AG09319 (cell line): ENCODE measurements at places on chromosomes 6 and 20.

DNA sequence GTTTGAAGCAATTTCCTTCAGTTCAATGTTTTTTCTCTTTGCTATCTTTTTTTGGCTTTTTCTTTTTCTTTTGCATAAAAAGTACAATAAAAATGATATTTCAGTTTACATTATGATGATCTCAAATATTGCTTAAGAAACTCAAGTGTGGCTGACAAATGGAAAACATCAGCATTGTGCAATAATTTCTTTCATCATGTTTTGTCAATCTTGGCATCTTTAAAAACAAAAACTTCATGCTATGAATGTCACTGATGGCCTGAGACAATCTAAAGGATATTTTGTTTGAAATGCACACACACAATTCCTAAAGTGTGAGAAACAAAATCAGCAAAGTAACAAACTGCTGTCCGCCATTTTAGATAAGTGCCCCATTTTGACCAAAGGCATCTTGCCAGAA lies 13.9 kb upstream of the MTCL3 start:
- DNase-seq: no peak

DNA sequence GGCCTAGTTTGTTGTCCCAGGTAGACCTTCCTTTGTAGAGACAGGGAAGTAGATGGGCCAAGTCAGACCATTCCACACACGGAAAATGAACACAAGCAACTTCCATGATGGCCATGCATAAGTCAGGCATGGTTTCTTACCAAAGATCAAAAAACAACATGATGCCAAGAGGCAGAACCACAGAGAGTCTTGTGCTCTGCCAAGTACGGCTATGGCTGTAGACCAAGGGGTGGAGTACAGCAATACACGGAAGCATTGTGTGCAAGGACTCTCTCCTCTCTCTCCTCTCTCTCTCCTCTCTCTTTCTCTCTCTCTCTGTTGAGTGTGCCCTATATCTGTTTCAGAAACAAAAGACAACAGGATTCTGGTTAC lies 4.8 kb upstream of the DUSP22 start:
- no peak for DNase-seq

- DNase-seq: no peak
Observed at GRCh38 chr20:9204979-9205378, 136.1 kb downstream of the PLCB4 start.

- DNase-seq: no peak
Observed at GRCh38 chr6:11851387-11851786, 72.8 kb upstream of the ADTRP start.

- no peak for DNase-seq
Observed at GRCh38 chr20:59143326-59143725, 20.3 kb upstream of the ZNF831 start.
